ENCODE measurements at places on chromosomes 12 and 14. TPM values are rescaled to one million over a fixed set of nuclear protein-coding genes. Genes with fewer than 3 reads are reported as not detected.

CISTR gene
- not detected for total RNA-seq

GRCh38 chr14:69170839-69171238 lies 17.9 kb upstream of the DCAF5 start:
- no peaks in the 10 kb centered on the region for H3K27me3 ChIP-seq
- H3K27ac ChIP-seq = no peak overlapping the region

- no peak for DNase-seq
- no peak overlapping the region for H3K4me3 ChIP-seq
- H3K27ac ChIP-seq = no peak overlapping the region
- peaks cover 9% of the 10 kb centered on the region for H3K4me1 ChIP-seq
These were observed 3.7 kb downstream of the RNASE9 start for GRCh38 chr14:20557212-20557542.

- no peak for DNase-seq
- no peak overlapping the region for H3K27ac ChIP-seq
- no peak overlapping the region for H3K4me3 ChIP-seq
These were observed 98.6 kb downstream of the TAOK3 start for GRCh38 chr12:118274066-118274465.

All from endodermal cell (in vitro differentiated cells).